ENCODE measurements at places on chromosomes 5 and 9. TPM values are rescaled to one million over a fixed set of nuclear protein-coding genes. Genes with fewer than 3 reads are reported as not detected.

GRCh38 chr5:85868070-85868469 lies 749.7 kb upstream of the COX7C start:
- DNase-seq, result no peak

DNA sequence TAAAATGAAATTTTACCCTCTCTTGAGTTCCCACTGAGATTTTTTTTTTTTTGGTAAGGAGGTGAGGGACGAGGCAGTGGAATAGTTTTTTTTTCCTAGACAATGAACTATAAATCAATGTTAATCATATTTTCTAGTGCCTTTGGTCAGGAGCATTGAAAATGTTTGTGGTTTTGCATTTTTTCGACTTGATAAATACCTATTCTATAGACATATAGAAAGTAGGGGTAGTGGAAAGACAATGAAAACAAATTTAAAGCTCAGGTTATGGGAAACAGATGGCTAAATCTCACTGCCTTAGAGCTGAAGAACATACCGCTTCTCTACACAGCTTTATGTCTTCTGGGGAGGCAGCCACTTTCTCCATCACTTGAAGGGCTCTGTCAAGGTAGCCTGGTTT lies 94.3 kb downstream of the MRPS27 start:
- DNase-seq, result no peak

DNA sequence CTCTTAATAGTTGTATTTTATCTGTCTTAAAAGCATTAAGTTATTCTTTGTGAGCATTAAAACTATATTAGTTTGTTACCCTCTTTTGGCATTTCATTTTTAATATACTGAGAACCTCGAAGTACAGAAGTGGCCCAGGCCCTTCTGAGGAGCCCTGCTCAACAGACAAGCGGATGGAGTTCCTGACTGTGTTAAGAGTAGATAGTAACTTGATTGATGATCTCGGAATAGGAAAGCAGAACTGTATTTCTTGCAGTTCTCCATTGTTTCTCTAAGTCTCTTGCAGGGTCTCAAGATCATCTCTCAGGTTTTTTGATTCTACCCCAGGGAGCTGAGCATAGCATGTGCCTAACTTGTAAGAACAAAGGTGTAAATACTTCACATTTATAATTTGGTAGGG lies 139.6 kb downstream of the SMARCA2 start:
- DNase-seq, result no peak

DNA sequence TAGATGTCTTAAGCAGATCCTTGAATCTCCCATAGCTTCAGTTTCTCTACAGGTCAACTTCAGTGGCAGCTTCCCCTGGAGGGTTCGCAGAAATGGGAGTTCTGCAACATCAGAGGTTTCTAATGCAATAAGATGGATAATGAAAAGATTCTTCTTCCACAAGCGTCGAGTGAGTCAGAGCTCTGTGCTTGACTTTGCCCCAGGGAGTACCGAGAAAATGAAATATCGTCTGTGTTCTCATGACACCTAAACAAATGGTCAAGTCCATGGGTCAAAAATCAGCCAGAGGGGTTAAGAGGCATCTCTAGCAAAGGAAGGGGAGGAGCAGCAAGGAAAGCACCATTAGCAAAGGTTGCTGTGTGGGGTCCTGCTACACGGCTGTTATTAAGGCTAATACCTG lies 3.2 kb upstream of the ADRA1B start:
- DNase-seq, result peak; percentile 70

- DNase-seq, result peak; percentile 2
Observed at GRCh38 chr5:79236362-79236969, 535 bp downstream of the JMY start.

- DNase-seq, result no peak
Observed at GRCh38 chr5:174693697-174694385, 30.5 kb upstream of the MSX2 start.

GRCh38 chr9:6415266-6415665 lies 2.3 kb downstream of the UHRF2 start:
- DNase-seq, result no peak

DNA sequence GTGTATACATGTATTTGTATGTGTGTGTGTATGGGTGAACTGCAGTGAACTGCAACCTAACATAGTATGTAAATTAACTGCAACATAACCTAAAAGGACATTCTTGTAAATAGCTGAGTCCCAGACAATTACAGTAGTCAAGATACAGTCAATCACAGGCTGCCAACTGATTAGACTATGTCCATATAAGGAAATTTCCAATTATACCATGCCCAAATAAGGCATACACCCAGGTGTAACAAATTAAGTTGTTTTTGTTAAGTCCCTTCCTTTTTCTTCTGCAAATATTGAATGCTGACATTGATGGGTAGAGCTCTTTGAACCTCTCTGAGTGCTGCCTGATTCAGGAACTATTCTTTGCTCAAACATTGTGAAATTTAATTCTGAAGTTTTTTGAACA lies 594.6 kb upstream of the FAM174A start:
- DNase-seq, result no peak

GRCh38 chr9:72577212-72577753 lies 55.9 kb downstream of the TMC1 start:
- DNase-seq, result peak; percentile 92

DNA sequence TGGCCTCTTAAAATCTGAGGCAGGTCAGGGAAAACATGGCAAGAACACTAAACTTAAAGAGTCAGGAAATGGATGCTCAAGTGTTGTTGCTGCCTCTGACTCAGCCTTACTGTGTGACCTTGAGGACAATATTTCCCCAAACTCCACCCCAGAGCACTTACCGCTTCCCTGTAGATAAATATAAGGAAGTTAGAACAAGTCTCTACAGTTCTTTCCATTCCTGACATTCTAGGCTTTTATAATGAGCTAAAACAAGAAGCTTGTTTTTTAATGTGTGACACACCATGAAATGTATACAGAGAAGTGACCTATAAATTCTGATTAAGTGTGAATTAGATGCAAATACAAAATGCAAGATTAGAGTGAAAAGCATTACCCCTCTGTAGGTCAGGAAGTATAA lies 129.3 kb downstream of the GRIA1 start:
- DNase-seq, result peak; percentile 88

- no peak for DNase-seq
Observed at GRCh38 chr5:32933692-32934091, 222.6 kb downstream of the NPR3 start.

DNA sequence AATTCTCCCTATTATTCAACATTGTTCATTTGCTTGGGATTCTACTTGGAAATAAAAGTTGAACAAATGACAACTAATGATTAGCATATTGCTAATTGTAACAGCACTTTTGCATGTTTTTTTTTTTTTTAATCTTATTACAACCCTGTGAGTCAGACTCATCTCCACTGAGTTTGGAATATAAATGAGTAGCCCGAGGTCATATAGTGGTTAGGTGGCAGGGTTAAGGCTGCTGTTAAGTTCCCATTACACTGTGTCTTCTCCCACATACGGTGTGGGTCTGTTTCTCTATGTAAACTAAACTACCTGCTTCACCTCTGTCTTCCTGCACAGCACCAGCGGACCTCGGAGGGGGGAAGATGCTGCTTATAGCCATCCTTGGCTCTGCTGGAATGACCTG lies 92.4 kb downstream of the EQTN start:
- DNase-seq, result peak; percentile 49

DNA sequence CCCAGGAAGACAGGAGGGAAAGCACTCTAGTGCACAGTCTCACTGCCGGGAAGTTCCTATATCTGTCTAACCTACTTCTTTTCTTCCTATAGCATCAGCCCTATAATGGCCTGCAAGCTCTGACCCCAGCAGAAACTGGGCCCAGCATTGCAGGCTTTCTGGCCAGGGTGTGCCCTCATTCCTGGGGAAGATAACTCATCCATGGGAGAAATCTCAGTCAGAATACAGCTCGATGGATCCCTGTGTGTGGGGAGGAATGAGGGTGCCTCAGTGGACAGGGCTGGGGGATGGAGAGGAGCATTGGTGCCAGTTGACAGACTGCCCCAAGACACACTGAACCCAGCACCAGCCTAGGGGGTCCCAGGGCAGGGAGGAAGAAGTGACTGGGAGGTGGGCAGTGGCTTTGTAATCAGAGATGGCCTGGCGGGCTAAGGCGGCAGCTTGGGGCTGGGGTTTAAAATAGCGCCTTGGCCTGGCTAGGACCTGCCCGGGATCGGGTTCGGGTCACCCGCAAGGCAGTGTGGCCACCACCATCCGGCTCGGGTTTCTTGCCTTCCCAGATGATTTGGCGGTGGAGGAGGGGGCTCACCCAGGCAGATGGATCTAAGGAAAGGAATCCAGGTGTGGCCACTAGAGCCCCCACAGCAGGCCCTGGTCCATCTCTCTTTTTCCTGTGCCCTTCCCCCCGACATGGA lies 7.6 kb upstream of the CXXC5 start:
- no peak for DNase-seq

DNA sequence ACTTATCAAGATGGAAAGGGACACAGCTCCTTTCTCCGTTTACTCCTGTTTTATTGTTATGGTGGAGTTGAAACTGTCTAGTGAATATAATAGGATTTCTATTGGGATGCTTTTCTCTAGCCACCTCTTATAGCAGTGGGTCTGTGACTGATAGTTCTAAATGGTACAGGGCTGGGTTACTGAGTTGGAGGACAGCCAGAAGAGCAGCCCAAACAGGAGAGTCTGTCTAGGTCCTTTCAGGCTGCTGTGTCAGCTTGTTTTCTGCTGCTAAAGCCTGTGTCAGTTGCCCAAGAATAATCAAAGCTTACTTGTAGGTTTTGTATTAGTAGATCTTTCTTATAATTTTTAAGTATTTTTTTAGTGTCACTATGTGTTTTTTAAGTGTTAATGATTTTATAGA lies 356.0 kb upstream of the SEMA6A start:
- no peak for DNase-seq

The BSPRY gene
- polyA plus RNA-seq, result 0.03 TPM

The RGMB gene
- 10.8 TPM for polyA plus RNA-seq

The SAXO1 gene
- not detected for polyA plus RNA-seq

The OLFM1 gene
- 0.10 TPM for polyA plus RNA-seq

The GPR150 gene
- polyA plus RNA-seq, result 0.14 TPM

The TBC1D2 gene
- polyA plus RNA-seq, result 80.7 TPM

The INSYN2B gene
- polyA plus RNA-seq, result 0.13 TPM

The GRM6 gene
- not detected for polyA plus RNA-seq

The QRFP gene
- polyA plus RNA-seq, result not detected

All from foreskin keratinocyte (primary cell).